ENCODE measurements at places on chromosomes 3 and 15.

- DNase-seq = peak; percentile 61
Observed at GRCh38 chr3:156449710-156450574, 105.0 kb downstream of the SSR3 start.

DNA sequence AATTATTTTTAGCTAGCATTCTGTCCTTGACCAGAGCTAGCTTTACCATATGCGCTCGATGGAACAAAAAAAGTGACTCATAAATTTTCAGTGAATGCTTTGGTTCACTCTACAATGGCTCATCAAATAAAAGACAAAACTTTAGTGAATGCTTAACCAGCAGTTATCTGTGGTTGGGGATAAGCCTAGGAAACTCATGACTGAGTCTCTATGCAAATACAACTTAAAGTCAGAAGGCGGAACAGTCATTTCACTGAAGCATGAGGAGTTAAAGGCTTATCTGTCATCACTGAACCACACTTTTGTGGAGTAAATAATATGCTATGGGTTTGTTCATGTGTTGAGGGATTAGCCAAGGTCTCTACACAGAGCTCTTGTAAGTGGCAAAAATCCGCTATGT is 308.4 kb downstream of the SQOR start:
- DNase-seq = no peak

DNA sequence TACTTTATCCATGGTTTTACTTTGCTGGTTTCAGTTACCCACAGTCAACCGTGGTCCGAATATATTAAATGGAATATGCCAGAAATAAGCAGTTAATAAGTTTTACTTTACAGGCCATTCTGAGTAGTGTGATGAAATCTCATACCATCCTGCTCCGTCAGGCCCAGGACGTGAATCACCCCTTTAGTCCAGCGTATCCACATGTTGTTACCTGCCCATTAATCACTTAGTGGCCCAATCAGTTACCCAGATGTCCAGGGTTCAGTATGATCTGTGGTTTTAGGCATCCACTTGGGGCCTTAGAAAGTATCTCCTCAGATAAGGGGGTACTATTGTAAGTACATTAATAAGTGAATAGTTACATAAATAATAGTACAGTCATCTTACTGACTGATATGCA is 88.0 kb downstream of the TTBK2 start:
- DNase-seq = peak; percentile 87

GRCh38 chr3:177838766-177839350 is 641.6 kb upstream of the TBL1XR1 start:
- no peak for DNase-seq

- no peak for DNase-seq
Observed at GRCh38 chr15:51938286-51938685, 33.3 kb downstream of the LEO1 start.

DNA sequence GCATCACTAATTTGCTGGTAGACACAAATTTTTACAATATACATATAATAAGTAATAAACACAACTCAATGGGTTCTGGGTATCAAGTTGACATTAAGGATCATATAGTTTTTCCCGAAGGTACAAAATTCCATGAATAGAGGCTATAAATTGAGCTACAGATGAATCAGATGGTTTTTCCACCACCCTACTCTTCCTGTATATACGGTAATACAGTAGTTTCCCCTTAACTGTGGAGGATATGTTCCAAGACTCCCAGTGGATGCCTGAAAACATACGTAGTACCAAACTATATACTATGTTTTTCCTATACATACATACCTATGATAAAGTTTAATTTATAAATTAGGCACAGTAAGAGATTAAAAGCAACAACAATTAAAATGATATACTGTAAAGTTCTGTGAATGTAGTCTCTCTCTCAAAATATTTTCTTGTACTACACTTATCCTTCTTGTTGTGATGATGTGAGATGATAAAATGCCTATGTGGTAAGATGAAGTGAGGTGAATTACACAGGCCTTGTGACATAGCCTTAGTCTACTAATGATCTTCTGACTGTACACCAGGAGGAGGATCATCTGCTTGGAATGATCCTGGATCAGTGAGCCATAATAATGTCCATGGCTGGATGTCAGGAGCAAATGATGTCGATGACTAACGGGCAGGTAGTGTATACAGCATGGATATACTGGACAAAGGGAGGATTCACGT is 116.7 kb downstream of the NR1I2 start:
- DNase-seq = peak; percentile 79

DNA sequence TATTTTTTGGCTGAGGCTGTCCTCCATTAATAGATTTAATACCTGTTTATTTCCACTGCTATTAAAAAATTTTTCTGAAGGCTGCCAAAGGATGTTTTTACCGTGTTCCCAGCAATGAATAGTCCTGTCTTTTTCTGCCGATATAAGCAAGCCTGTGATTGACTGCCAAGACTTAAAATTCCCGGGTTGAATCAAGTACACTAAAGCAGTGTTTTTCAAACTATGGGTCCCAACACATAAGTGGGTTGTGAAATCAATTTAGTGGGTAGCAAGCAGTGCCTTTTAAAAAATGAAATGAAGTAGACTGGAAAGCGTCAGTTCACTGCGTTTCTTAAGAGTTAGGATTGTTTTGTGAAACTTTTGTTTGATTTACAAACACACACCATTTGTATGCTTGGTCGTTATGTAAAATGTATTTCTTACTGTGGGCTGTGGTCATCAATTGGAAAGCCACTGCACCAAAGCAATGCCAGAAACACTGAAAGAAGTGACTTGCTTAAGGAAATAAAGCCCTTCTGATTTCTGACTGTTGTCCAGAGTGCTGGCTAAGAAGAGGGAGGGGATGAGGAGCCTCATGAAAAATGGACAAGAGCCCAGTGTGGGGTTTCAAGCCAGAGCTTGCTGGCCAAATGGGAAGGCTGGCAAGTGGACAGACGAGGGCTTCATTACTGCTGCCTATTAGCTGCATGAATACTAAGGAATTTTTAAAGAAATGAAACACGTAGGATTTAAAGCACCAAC is 206.0 kb downstream of the THRB start:
- DNase-seq = no peak

DNA sequence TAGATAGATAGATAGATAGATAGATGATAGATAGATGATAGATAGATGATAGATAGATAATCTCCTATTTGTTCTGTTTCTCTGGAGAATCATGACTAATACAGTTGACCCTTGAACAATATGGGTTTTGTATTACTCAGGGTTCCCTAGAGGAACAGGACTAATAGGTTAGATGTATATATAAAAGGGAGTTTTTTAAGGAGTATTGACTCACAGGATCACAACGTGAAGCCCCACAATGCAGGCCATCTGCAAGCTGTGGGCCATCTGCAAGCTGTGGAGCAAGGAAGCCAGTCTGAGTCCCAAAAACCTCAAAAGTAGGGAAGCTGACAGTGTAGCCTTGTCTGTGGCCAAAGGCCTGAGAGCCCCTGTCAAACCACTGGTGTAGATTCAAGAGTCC is 67.6 kb downstream of the PYDC2 start:
- DNase-seq = no peak

- DNase-seq = peak; percentile 62
Observed at GRCh38 chr15:29139540-29140459, 129.8 kb downstream of the NSMCE3 start.

- peak; percentile 69 for DNase-seq
Observed at GRCh38 chr15:77418966-77419835, 703 bp downstream of the PEAK1 start.

- no peak for DNase-seq
Observed at GRCh38 chr3:63473641-63474166, 178.8 kb upstream of the SNTN start.

DNA sequence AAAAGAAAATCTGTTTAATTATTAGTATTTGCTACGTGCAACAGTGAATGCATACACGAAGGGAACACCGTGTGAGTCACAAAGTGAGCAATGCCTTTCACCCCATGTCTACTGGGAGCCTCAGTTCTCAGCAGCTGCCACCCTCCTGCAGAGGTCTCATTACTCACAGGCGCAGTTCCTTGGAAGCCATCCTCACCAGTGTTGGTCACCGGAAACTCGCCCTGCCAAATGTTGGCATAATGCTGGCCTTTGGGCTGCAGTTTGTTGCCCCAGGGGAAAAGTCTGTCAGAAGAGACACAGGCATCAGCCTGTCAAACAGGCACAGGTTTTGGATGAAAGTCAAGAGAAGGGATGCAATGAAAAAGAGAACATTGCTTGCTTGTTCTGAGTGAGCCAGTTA is 50.1 kb downstream of the SUMF1 start:
- DNase-seq = peak; percentile 98

DNA sequence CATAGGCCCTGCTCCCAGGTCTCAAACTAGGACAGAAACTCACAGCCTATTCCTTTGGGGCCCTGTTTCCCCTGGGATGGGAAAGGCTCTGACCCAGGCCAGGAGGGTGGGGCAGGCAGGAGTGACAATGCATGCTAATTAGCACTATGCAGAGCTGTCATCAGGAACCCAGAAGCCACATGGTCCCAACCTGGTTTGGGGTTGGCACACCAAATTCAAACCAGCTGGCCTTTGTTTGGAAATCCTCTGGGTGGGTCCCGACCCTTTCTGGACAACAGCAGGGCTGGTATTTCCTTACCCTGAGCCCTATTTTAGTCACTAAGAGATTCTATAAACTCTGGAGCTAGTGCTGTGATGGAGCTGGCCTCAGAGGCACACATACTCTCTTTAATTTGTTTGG is 166.2 kb downstream of the LRTM1 start:
- no peak for DNase-seq

- DNase-seq = peak; percentile 77
Observed at GRCh38 chr15:33700695-33701303, 267.5 kb upstream of the CHRM5 start.

GRCh38 chr3:145900056-145900829 is 260.7 kb downstream of the PLOD2 start:
- no peak for DNase-seq

GRCh38 chr3:165642761-165643420 is 194.3 kb downstream of the BCHE start:
- DNase-seq = peak; percentile 92

GRCh38 chr3:56835650-56836227 is 34.0 kb upstream of the ARHGEF3 start:
- DNase-seq = peak; percentile 49

GRCh38 chr15:49674370-49674769 is 53.5 kb downstream of the DTWD1 start:
- peak; percentile 44 for DNase-seq

DNA sequence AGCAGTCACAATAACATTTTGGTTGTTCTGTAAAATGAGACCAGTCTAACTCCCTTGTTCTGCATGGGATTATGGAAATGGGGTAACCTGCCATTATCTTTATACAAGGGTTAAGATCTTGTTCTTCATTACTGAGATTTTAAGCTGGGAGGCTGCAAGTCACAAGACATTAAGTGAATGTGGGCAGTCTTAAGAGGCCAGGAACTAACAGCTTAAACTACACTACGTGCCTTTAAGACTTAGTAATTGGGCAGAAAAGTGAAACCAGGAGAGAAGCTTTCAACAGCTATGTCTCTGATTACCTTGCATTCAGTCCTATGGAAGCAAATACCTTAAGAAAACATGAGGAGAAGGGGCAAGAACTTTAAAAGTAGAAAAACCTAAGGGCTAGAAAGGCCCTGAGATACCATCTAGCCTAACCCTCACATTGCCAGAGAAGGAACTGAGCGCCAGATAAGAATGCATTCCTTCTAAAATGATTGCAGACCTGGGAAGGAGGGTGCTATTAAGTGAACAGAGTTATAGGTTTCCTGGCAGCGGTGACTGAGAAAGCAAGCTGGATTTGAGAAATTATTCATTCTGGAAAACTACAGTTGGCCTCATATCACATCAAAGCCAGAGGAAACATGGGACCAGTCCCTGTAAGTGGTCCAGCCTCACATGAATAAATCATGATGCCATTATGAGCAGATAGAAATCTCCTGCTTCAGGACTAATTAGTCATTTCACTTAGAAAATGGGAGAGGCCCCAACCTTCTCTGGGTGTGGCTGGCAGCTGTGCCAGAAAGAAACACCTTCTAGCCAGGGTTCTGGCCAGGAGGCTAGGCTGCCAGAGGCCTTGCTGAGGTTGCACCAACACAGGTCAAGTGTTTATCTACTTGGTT is 32.9 kb downstream of the DAPK2 start:
- DNase-seq = peak; percentile 59

DNA sequence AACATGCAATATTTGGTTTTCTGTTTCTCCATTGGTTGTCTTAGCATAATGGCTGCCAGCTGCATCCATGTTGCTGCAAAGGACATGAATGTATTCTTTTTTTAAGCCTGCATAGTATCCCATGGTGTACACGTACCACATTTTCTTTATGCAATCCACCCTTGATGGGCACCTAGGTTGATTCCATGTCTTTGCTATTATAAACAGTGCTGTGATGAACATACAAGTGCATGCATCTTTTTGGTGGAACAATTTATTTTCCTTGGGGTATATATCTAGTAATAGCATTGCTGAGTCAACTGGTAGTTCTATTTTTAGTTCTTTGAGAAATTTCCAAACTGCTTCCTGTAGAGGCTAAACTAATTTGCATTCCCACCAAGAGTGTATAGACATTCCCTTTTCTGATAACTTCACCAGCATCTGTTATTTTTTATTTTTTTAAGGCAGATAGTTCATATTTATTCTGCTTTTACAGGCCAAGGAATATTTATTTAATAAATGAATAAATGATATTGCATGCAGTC is 62.4 kb upstream of the NPHP3 start:
- peak; percentile 25 for DNase-seq

DNA sequence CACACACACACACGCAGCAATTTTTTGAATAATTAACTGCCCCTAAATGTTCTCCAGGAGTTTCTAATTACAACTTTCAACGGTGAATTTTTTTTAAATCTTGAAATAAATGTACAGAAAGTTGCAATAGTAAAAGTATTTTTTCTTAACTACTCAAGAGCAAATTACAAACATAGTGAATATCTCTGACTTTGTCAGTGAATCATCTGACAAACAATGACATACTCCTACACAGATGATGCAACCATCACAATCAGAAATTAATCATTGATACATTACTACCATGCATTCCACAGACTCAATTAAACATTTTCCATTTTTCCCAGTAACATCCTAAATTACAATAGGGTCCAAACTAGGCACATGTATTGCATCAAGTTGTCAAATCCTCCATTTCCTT is 597.3 kb downstream of the NAALADL2 start:
- peak; percentile 55 for DNase-seq

DNA sequence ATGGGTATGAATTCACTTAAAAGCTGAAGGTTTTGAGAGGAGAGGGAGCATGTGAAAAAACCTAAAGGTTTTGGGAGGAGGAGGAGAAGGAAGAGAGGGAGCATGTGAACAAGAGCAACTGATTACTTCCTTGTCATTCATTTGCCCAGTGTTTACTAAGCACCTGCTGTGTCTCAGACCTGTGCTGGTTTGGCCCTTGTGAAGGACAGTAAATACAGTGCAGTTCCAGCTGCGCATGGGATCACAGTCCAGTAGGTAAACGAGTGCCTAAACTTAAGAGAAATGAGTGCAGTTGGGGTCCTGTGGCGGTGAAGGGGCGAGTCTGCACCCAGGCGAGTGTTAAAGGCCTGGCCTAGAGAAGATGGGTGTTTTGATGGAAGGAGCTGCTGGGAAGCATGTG is 38.6 kb downstream of the IGF1R start:
- no peak for DNase-seq
